Forelimb muscle (tissue), 1 donor: ENCODE measurements at places on chromosomes 13 and 19.
A peak's percentile ranks its signal among the peaks of the same experiment; 100 is the strongest.

GRCh38 chr13:39816936-39817335 lies 161.5 kb downstream of the COG6 start:
- no peak for DNase-seq

GRCh38 chr19:21483589-21484170 lies 21.7 kb upstream of the ZNF429 start:
- DNase-seq = no peak

DNA sequence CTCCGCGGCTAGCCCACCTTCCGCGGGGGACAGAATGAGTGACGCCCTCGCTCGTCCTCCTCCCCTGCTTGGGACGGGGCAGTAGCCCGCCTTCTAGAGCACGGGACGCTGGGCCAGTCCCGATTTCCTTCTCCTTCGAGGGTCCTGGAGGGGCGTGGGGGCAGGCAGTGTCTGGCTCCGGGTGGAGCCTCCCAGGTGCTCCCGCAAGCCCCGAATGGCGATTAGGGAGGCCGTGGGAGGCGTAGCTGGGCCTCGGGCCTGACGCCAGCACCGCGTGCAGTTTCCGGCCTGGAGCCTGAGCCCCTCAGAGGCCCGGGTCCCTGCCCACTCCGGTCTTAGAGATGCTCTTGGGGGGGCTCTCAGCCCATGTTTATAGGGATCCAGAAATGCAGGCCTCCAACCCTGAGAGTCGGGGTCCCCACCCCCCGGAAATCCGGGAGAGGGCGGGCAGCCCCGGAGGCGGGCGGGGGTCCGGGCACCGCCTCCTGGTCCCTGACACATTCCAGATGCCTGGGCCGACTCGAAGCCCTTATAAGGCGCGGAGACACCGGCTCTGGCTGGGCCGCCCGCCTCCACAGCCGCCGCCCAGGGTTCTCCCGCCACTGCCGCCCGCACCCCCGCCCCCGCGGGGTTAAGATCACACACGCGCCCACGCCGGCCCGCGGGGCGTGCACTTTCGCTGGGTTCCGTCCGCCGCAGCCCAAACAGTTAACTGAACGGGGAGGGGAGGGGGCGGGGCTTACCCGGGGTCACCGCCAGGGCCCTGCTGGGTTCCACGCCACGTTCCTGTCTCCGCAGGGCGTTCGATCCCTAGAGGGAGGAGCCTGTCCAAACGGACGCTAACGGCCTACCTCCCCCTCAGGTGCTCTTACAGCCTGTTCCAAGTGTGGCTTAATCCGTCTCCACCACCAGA lies 1.5 kb downstream of the MYADM start:
- DNase-seq = no peak

DNA sequence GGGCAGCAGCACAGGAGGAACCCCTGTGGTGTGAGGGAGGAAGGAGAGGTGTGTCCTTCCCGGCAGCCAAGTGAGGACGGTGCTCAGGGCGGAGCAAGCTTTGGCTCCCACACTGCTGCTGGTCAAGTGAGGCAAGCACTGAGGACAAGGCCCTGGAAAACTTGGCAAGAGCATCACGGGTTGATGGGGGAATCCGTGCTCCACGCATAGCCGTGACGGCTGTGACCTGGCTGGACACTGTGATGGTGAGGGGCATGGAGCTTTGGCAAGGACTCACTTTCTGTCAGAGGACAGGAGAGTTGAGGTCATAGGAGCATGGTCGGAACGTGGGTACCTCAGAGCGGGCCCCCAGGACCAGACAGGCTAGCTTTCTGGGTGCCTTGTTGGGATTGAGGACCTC lies 29.0 kb upstream of the SLC15A1 start:
- no peak for DNase-seq

DNA sequence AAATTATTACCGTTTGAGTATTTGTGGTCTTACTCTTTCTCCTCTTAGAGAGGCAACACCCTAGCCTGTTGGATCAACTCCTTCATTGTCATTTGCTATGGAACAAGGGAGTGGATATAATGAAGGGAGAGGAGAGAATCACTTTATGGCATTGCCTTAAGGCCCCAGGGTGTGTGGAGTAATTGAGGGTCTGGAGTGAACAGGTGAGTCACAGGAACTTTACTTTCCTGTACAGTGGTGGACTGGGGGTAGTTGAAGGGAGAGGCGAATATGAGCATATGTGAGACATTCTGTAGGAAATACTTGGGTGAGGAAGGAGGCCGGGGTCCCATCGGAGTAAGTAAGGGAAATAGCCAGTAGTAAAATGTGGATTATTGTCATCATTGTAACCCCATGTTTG lies 17.0 kb downstream of the DGKH start:
- DNase-seq = no peak

DNA sequence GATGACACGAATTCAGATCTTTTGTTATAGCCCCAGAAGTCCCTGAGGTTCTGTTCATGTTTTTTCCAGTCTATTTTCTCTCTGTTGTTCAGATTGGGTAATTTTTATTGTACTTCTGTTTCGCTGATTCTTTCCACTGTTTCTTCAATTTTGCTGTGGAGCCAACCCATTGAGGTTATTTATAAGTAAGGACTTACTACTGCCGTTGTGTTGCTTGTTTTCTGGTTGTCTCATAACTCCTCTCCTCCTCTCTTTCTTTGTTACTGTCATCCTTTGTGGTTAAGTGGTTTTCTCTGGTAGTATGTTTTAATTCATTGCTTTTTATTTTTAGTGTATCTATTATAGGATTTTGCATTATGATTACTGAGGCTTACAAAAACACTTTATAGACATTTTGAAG lies 48.7 kb upstream of the GAS6 start:
- no peak for DNase-seq

DNA sequence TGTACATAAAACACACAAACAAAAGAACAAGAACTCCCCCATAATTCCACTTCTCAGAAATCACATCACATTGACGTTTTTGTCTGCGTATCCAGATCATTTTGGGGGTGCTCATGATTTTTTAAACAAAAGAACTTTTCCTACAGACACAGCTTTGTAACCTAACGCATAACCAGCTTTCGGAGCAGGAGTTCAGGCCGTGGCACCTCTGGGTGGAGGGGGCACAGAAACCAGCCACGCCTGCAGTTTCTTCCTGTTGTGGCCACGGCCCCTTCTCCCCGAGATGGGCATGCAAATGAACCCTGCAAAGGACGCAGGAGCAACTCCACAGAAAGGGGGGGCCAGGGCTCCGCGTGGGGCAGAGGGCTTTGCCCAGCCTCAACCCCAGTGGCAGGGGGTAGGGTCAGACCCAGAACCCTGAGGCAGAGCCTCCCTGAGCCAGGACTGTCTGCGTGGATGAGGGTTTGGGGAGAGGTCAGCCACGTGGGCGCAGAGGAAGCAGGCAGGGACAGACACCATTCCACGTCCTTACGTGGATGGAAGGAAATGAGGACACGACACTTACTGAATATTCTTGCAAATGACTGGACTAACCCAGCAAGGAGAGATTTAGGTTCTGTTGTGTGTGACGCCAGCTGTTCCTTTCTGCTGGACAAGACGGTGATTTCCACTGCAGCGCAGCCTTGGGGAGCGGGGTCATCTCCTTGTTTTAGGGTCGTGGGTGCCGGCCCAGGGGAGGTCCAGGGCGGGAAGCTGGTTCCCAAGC lies 64.4 kb downstream of the RASA3 start:
- no peak for DNase-seq

- no peak for DNase-seq
These were observed 1842.3 kb downstream of the PCDH9 start for GRCh38 chr13:65387743-65388347.

- DNase-seq = no peak
These were observed 4.1 kb downstream of the IGFL4 start for GRCh38 chr19:46036744-46037128.

DNA sequence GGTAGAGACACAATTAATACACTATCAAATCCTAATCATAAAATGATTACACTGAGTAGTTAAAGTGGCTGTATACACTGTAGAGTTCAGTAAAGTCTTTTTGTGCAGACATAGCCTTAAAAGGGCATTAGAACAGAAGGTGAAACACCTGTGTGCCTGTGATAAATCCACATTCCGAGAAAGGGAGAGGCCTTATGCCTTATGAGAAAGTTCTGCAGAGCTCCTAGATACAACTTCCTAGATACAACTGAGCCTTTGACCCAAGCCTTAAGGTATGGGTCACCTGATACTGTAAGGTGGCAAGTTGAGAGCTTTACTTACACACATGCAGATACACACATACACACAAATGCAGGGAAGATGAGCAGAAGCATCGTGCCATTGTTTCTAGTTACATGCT lies 6.3 kb downstream of the SERP2 start:
- no peak for DNase-seq

DNA sequence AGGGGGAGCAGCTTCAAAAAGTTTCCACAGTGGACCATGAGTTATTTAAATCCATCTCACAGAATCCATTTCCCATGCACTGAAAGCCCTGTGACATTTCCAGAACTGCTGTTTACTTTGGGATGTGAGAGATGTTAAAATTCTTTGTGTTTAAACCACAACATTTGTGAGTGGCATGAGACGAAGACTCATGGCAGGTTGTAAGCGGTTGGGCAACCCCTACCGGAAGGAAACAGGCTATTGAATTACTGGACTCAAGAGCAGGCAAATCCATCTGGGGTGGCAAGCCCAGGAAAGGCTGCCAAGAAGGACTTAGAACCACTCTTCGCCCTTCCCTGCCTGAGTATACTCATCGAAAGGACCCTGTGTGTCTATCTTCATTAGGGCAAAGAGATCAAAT lies 22.3 kb upstream of the CLDN10 start:
- DNase-seq = no peak

DNA sequence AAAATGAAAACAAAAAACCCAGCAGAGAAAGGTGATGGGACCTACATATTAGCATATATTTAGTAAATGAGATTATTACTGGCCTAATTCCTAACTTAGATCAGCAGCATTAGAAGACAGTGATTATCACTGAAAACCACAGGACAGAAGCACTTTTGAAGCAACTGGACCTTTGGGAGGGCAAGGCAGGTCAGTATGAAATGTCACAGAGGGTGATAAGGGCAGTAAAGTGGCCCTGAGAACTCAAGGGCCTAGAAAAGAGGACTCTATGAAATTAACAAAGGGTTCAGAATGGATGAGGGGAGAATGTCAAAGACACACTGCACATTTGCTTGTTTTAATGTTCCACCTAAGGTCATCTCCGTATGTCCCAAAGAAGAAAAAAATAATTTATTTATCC lies 148.7 kb downstream of the VWA8 start:
- no peak for DNase-seq

DNA sequence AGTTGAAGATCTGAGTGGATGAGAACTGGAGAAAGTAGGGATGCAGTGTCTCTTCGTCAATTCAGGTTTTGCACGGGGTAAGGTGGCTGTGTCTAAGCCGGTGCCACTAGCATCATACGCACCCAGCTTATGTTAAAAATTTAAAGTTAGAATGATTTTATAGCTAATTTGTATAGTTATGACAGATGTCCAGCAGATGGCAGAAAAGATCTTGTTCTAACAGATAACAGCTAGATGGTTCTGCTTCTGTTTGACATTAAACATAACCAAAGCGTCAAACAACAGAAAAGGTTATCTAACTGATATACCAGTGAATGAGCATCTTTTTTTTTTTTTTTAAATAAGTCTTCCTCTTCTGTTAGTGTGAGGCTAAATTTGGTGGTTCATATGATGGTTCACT lies 18.8 kb upstream of the EDDM13 start:
- DNase-seq = peak; percentile 44

DNA sequence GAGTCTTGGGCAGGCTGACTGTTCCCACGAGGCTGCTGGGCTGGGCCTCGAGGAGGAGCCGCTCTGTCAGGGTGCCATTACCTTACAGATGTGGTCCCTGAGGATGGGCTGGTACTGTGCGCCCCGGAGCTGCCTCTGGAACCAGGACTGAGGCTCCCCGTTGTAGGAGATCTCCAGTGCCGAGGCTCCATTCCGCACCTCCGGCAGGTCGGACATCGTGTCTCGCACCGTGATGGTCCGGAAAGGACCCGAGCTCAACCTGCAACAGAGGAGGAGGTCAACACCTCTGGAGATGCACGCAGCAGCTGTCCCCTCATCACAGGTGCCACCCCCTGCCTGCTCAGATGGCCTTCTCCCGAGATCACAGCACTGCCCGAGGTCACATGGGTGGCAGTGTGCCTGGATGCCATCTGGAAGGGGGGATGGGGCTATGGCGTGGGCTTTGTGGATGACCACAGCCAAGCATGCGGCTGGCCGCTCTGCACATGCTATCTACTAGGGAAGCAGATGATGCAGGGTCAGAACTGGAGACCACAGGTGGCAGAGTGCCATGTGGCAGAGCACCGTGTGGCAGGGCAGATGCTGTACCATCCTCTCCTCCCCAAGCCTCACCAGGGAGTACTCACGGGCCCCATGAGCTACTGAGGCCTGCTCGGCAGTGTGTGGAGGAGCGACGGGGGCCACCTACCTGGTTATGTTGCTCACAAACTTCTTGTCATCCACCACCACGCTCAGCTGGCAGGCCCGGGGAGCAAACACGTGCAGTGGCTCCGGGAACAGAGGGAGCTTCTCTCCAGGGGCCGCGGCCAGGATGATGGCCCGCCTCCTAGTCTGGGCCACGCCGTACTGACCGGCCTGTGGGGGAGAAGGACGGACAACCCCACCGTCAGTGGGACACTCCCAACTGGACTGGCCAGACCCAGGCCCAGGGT lies 18.3 kb upstream of the EIF3G start:
- DNase-seq = no peak

- no peak for DNase-seq
These were observed 10.9 kb downstream of the PEG3 start for GRCh38 chr19:56829596-56829995.

- DNase-seq = no peak
These were observed 131.8 kb upstream of the PEG3 start for GRCh38 chr19:56972291-56972841.
